Hindlimb muscle (tissue), 1 donor: ENCODE measurements at places on chromosomes 4 and X.
A peak's percentile ranks its signal among the peaks of the same experiment; 100 is the strongest.

GRCh38 chr4:37715889-37716402 lies 29.8 kb upstream of the RELL1 start:
- no peak for DNase-seq

DNA sequence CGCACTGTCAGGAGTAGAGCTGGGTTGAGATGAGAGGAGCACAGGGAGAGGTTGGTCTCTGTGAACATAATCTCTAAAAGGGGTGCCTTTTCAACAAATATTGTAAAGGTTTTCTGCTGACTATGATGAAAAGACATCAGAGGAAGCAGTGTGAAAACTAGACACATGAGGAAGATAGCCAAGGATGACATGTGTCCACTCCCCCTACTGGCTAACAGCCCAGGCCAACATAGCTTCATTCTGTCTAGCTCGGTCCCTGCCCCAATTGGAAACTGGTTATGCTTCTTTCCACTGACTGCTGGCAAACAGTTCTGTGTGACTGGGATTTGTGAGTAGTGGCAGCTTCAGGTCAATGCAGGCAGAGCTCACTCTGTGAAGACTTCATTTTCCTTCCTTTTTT lies 115.4 kb upstream of the ESX1 start:
- DNase-seq, result peak; percentile 45

- DNase-seq, result no peak
These were observed 714 bp downstream of the RTL3 start for GRCh38 chrX:78658414-78658813.

DNA sequence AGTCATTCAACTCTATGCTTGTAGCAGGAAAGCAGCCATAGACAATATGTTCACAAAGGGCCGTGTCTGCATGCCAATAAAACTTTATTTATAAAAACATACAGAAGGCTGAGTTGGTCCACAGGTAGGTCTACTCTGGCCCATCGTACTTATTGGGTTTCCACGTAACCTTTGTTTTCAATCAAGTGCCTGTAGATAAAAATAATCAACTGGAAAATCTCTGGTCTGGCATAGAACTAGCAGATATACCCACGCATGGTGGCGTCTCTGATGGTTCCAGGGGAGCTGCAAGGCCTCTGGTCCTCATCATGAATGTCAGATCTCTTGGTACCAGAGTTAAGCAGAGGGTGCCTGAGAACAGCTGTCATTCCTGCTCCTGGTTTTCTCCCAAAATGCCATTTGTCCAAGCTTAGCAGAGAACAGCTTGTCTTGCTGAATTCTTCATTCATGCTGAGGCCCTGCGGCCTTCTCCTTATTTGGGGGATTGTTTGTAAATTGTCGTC lies 31.4 kb upstream of the JAKMIP1 start:
- no peak for DNase-seq

DNA sequence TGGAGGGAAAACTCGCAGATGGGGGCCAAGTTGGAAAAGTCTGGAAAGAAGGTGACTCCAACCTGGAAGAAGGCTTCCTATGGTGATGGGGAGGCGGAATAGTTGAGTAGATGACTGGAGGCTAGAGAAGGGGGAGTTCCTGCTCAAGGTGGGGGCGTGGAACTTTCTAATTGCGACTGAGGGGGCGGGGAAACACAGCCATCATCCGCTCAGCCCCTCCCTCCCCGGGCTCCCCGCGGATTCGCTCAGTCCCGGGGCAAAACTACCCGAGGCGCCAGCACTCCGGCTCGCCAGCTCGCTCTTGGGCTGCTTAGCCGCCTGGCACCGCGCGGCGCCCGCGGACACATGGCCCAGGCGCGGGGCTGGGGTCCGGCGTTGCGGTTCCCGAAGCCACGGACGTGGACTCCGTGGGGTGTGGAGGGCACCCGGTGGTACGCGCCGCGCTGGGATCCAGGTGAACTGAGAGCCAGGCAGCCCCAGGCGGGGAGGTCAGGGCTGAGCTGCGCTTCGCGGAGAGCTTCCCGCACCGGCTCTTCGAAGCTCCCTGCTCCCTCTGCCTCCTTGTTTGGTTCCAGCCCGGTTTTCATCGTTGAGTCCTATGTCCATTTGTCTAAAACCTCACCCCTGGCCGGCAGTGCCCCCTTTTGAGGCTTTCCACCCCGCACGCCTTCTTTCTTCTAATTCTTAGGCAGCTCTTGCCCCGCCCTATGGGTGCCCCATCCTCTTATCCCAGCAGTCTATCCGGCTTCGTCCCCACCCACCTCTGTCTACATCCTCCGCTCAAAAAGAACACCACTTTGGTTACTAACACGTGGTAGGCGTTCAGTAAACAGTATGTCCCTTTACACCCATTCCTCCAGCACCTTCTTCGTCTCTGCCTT lies 38.9 kb downstream of the STARD8 start:
- no peak for DNase-seq

DNA sequence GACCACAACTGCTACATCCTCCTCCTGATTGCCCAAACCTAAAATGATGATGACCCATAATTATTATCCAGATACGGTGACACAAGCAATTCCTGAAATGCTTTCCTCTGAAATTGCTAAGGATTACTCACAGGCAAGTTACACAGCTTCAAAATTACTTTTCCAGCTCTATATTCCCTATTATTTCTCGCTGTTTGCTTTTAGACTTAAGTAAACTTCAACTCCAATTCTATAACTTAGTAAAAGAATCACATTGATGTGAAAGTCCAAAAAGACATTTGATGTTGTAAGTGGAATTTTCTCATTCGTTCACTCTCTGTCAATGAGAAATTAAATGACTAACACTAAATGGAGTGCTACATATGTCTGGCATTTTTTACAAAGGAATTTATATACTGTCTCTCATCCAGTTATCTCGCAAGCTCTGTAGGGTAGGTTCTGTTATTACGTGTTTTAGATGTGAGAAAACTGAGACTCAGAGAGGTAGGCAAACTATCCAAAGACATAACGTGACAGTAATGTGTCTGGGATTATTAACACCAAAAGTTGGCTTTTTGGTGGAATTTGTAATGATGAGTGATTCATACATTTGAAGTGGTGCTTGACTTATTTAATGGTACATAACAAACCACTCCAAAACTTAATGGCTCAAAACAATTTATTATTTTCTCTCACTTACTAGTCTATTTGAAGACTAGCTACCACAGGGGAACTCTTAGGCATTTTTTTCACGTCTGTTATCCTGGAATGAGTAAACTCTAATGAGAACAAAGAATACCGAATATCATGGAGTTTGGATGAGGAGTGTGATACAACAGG lies 31.5 kb downstream of the PALLD start:
- DNase-seq, result no peak
